Stimulated activated naive B cell treated with anti-CD40 and anti-IgM and Interleukin-4, amounts not matched to agents 10 μg/mL and 1 μg/mL and 100 μg/mL, for 72 hours (primary cell): ENCODE measurements at places on chromosomes 7 and 10.

- no peak overlapping the region for H3K4me3 ChIP-seq
- no peak for DNase-seq
- no peak overlapping the region for H3K27ac ChIP-seq
- H3K27me3 ChIP-seq = peaks cover 14% of the 10 kb centered on the region
Observed at GRCh38 chr7:4129481-4130122, 552.5 kb upstream of the FOXK1 start.

GRCh38 chr10:121722665-121723064 is 124.4 kb upstream of the FGFR2 start:
- DNase-seq = no peak
- no peaks in the 10 kb centered on the region for H3K36me3 ChIP-seq
- H3K27ac ChIP-seq = no peak overlapping the region
- H3K27me3 ChIP-seq = peaks cover 16% of the 10 kb centered on the region

DNA sequence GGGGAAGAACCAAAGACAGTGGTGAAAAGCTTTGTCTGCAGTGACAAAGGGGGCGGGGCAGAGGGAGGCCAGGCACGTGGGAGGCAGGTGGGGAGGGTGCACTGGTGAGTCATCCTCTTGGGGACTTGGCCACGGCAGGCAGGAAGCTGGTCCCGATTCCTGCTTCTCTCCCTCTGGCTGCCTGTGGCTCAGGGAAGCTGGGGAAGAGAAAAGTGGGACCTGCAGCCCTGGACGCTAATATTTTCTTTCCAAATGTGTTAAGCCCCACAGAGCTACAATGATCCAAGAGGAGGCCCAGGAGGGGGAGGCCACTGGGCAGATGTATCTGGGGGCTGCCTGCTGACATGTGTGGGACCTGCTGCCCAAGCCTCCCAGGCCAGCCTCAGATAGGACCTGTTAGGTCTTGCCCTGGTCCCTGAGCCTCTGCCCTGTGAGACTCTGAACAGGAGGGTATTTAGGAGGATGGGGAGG is 231.8 kb downstream of the KCNMA1 start:
- H3K36me3 ChIP-seq = no peaks in the 10 kb centered on the region
- H3K27me3 ChIP-seq = peaks cover 25% of the 10 kb centered on the region
- H3K4me3 ChIP-seq = no peak overlapping the region
- no peaks in the 10 kb centered on the region for H3K4me1 ChIP-seq

- H3K4me3 ChIP-seq = no peak overlapping the region
- H3K4me1 ChIP-seq = no peaks in the 10 kb centered on the region
Observed at GRCh38 chr7:480531-481218, 39.0 kb downstream of the PDGFA start.

GRCh38 chr7:24665564-24666294 is 91.5 kb downstream of the GSDME start:
- H3K27me3 ChIP-seq = no peaks in the 10 kb centered on the region
- H3K36me3 ChIP-seq = peaks cover 6% of the 10 kb centered on the region
- H3K27ac ChIP-seq = no peak overlapping the region
- no peaks in the 10 kb centered on the region for H3K4me1 ChIP-seq
- DNase-seq = peak; percentile 13

DNA sequence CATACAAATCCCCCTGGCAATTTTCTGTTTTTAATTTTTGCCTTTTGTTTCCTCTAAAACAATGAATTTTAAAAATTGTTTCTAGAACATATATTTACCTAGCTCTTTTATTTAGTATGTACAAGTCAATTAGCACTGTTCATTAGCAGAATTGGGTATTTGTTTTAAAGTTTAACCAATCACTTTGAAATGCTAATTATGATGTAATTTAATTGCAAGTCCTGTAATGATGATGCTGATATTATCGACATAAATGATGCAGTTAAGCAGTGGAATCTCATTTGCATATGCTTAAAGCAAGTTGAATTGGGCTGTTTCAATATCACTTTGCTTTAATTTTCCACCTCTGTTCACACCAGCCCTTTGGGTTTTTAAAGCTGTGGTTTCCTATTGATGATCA is 2.7 kb downstream of the FOXP2 start:
- no peaks in the 10 kb centered on the region for H3K27me3 ChIP-seq
- no peak for DNase-seq
- H3K36me3 ChIP-seq = no peaks in the 10 kb centered on the region
- H3K4me1 ChIP-seq = no peaks in the 10 kb centered on the region
- H3K4me3 ChIP-seq = no peak overlapping the region

GRCh38 chr10:50469778-50470193 is 154.0 kb downstream of the SGMS1 start:
- H3K4me1 ChIP-seq = peaks cover 28% of the 10 kb centered on the region
- H3K4me3 ChIP-seq = no peak overlapping the region
- no peak for DNase-seq
- no peak overlapping the region for H3K27ac ChIP-seq

GRCh38 chr7:80318081-80318480 is 183.4 kb downstream of the GNAI1 start:
- no peak overlapping the region for H3K27ac ChIP-seq
- no peaks in the 10 kb centered on the region for H3K4me1 ChIP-seq
- H3K4me3 ChIP-seq = no peak overlapping the region
- no peak for DNase-seq
- H3K27me3 ChIP-seq = no peaks in the 10 kb centered on the region

- no peak overlapping the region for H3K27ac ChIP-seq
- no peaks in the 10 kb centered on the region for H3K27me3 ChIP-seq
- no peaks in the 10 kb centered on the region for H3K36me3 ChIP-seq
- H3K4me3 ChIP-seq = no peak overlapping the region
- peaks cover 7% of the 10 kb centered on the region for H3K4me1 ChIP-seq
- no peak for DNase-seq
Observed at GRCh38 chr10:54434782-54435181, 366.2 kb downstream of the PCDH15 start.

GRCh38 chr10:107502229-107502985 is 337.9 kb upstream of the SORCS1 start:
- H3K27me3 ChIP-seq = no peaks in the 10 kb centered on the region
- no peaks in the 10 kb centered on the region for H3K4me1 ChIP-seq
- H3K4me3 ChIP-seq = no peak overlapping the region
- no peak for DNase-seq
- H3K27ac ChIP-seq = no peak overlapping the region

GRCh38 chr7:171364-171904 is 20.9 kb upstream of the FAM20C start:
- no peaks in the 10 kb centered on the region for H3K36me3 ChIP-seq
- no peak for DNase-seq
- peaks cover 41% of the 10 kb centered on the region for H3K27me3 ChIP-seq
- H3K4me3 ChIP-seq = no peak overlapping the region
- no peaks in the 10 kb centered on the region for H3K4me1 ChIP-seq
- H3K27ac ChIP-seq = no peak overlapping the region

- peak overlapping the region; percentile 25 for H3K27ac ChIP-seq
- DNase-seq = no peak
- peak overlapping the region; percentile 92 for H3K4me3 ChIP-seq
- H3K4me1 ChIP-seq = peaks cover 58% of the 10 kb centered on the region
- no peaks in the 10 kb centered on the region for H3K27me3 ChIP-seq
Observed at GRCh38 chr7:138000081-138000701, 1.7 kb downstream of the CREB3L2 start.

DNA sequence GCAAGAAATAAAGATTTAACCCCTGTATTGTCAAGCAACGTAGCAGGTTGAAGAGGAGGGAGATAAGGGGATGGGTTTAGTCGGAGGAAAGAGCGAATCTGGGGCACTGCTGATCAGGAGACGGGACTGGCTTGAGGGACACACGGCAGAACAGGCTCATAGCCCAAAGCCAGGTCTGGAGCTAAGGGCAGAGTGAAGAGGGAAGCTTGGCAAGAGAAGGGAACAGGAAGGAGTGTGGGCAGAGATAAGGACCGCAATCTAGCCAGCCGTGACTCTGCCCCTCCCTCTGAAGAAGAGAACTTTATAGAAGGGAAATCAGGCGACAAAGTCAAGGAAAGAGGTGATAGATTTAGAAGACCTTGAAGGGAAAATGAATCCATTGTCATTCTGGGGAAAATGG is 67.6 kb downstream of the CAV1 start:
- no peak for DNase-seq
- peaks cover 28% of the 10 kb centered on the region for H3K27me3 ChIP-seq
- H3K4me1 ChIP-seq = peaks cover 20% of the 10 kb centered on the region
- H3K27ac ChIP-seq = peak overlapping the region; percentile 42
- H3K4me3 ChIP-seq = peak overlapping the region; percentile 62
- H3K36me3 ChIP-seq = no peaks in the 10 kb centered on the region

GRCh38 chr7:103851357-103851756 is 138.1 kb downstream of the RELN start:
- H3K4me3 ChIP-seq = no peak overlapping the region
- DNase-seq = no peak
- H3K27me3 ChIP-seq = no peaks in the 10 kb centered on the region
- H3K27ac ChIP-seq = no peak overlapping the region
- H3K4me1 ChIP-seq = no peaks in the 10 kb centered on the region

DNA sequence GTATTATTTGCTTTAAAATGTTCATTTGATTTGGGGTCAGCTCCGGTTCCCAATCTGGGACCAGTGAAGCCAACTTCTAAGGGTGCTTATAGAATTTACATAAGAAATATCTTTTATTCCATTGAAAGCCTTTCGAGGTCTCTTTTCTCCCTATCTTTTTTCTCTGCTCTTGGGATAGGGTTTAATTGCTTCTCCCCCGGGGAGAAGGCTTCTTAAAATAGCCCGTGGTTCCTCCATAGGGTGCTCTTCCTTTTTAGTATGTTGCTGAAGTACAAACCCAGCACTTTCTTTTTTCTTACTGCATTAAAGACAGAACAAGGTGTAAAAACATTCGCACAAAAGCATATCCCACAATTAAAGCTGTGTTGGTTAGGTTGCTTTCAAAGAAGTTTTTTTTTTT is 107.5 kb downstream of the POU6F2 start:
- H3K27me3 ChIP-seq = peaks cover 6% of the 10 kb centered on the region
- H3K27ac ChIP-seq = no peak overlapping the region
- H3K4me1 ChIP-seq = peaks cover 8% of the 10 kb centered on the region
- no peaks in the 10 kb centered on the region for H3K36me3 ChIP-seq
- DNase-seq = no peak

GRCh38 chr7:14400271-14400670 is 410.8 kb upstream of the ETV1 start:
- no peaks in the 10 kb centered on the region for H3K36me3 ChIP-seq

GRCh38 chr7:149171892-149172533 is 23.3 kb upstream of the ZNF282 start:
- no peaks in the 10 kb centered on the region for H3K4me1 ChIP-seq
- peaks cover 12% of the 10 kb centered on the region for H3K36me3 ChIP-seq
- no peaks in the 10 kb centered on the region for H3K27me3 ChIP-seq
- no peak overlapping the region for H3K4me3 ChIP-seq

DNA sequence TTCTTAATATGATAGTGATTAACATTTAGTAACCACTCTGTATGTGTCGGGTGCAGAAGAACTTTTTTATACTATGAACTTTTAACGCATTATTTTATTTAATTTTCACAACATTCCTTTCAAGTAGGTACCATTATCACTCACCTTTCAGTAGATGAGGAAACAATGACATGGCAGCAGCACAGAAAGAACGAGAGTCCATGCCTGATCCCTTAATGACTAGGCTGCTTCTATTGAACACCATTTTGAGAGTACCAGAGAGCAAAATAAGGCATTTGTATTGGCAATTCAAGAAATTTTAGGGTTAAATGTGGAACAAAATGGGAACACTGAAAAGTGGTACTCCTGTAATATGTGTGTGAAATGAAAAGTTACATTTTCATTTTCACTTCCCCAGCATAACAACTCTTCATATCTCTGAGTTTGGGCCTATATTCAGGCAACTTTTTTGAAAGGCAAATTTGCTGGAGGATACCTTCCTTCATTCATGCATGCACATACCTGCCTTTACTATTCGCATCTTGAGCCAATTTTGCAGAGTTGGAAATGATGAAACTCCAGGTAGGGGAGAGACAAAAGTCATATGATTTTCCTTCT is 12.8 kb downstream of the LRRN3 start:
- H3K27ac ChIP-seq = no peak overlapping the region
- H3K36me3 ChIP-seq = no peaks in the 10 kb centered on the region
- no peak overlapping the region for H3K4me3 ChIP-seq
- peaks cover 32% of the 10 kb centered on the region for H3K4me1 ChIP-seq

GRCh38 chr10:80500572-80501380 is 36.9 kb upstream of the SH2D4B start:
- peak; percentile 60 for DNase-seq
- H3K4me1 ChIP-seq = peaks cover 67% of the 10 kb centered on the region
- H3K27ac ChIP-seq = peak overlapping the region; percentile 81
- peaks cover 8% of the 10 kb centered on the region for H3K36me3 ChIP-seq
- peak overlapping the region; percentile 67 for H3K4me3 ChIP-seq

DNA sequence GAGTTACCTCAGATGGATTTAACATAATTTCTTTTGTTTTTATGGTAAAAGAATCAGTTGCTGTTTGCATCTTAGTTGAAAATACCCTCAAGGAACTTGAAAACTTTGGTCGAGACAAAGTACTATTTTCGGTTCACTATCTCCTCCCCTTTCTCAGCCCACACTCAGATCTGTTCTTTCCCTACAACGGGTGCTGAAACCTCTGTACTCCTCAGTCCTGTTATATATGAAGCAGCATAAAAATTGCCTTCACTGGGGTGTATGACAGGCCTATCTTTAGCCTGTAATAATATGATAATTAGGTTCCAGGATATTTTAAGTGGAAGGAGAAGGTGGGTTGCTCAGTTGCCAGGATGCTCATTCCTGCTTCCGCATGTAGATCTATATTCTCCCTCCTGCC is 105.2 kb upstream of the NOBOX start:
- no peaks in the 10 kb centered on the region for H3K4me1 ChIP-seq
- no peak overlapping the region for H3K4me3 ChIP-seq
- no peak for DNase-seq
- no peaks in the 10 kb centered on the region for H3K27me3 ChIP-seq
- H3K36me3 ChIP-seq = peaks cover 7% of the 10 kb centered on the region

GRCh38 chr10:97428572-97428981 is 2.6 kb downstream of the PGAM1 start:
- H3K27me3 ChIP-seq = no peaks in the 10 kb centered on the region
- H3K36me3 ChIP-seq = peaks cover 13% of the 10 kb centered on the region
- H3K4me1 ChIP-seq = peaks cover 10% of the 10 kb centered on the region
- no peak overlapping the region for H3K27ac ChIP-seq
